ENCODE measurements at places on chromosomes 5 and 9.

- DNase-seq, result no peak
Observed at GRCh38 chr9:137149942-137150616, 11.1 kb downstream of the GRIN1 start.

DNA sequence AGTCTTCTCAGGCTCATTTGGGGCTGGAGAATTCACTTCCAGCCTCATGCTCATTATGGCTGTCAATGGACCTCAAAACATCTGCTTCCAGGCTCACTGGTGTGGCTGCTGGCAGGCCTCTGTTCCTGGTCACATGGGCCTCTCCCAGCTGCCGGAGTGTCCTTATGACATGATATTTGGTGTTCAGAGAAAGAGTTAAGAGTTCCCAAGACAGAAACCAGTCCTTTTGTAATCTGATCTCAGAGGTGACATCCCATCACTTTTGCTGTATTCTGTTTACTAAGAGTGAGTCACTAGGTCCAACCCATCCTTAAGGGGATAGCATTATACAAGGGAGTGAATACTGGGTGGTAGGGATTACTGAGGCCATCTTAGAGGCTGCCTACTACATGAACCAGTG lies 104.6 kb downstream of the CACNA1B start:
- no peak for DNase-seq

DNA sequence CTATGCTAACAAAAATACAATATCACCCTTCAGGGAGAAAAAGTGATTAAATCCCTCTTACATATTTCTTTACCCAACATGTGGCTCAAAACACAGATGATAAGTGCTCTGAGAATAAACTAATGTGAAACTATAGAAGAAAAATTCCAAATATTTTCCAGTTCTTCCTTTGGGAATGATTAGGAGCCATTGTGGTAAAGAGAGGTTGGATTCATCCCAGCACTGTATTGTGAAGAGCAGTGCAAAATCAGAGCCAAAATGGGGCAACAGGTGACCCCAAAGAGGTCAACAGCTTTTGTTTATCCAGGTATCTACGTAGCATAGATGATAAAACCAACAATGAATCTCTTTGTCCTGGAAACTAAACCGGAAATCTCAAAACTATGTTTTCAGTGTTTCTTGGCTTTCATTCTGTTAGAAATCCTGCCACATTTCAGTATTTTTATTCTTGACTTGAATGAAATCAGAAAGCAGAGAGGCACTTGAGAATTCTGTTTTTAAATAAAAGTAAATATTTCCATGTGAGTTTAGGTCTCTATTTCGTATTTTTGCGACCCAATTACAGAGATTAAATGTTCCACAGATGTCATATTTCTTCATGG lies 120.4 kb upstream of the FST start:
- peak; percentile 87 for DNase-seq

GRCh38 chr9:33939924-33940874 lies 108.5 kb downstream of the UBAP2 start:
- DNase-seq, result no peak

- DNase-seq, result no peak
Observed at GRCh38 chr5:159774476-159775031, 141.7 kb upstream of the ADRA1B start.

- DNase-seq, result no peak
Observed at GRCh38 chr9:88990041-88990728, 1.1 kb upstream of the S1PR3 start.

DNA sequence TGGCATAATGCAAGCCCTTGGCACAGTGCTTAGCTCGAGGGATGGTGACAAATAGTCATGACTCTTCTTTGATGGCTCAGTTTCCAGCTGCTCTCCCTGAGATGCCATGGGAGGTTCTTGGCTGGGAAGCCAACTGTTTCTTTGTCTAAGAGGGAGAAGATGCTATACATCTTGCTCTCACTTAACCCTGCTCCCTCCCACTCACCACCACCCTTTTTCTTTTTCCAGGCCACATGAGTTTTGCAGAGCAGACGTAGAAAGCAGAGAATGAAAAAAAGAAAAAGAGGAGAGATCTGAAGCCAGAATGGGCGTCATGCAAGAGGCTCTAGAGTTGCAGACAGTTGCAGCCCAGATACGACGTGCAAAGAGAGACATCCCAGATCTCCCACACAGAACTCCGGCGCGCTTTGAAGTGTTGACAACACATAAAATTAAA lies 160.5 kb downstream of the FGF18 start:
- no peak for DNase-seq

- DNase-seq, result no peak
Observed at GRCh38 chr5:103407402-103407801, 148.8 kb downstream of the MACIR start.

- DNase-seq, result no peak
Observed at GRCh38 chr9:137087409-137087925, 682 bp downstream of the MAN1B1 start.

DNA sequence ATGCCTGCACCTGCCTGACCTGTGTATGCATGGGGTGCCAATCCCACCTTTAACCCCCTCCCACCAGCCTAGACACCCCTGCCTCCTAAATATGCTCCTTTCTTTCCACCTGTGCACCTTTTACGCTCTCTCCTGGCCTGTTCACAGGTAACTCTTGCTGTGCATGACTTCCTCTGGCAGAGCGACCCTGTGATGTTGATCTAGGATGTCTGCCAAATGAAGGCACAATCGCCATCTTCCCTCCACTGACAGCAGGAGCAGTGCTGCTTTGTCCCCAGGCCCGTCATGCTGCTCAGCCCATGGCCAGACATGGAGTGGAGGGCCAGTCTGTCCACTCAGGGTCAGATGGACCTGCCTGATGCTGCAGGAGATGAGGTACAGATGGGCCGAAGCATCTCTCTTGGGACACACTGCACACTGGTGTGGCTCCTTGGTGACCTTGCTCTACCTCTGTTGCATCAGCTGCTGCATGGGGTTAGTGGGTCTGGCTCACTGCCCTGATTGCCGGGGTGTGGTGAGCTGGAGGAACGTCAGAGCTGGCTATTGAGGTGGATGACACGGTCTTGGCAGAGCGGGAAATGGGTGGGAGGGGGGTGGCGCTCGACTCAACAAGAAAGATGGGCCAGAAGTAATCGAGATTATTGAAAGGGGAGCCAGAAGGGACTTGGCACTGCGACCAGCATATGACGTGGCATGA lies 101.7 kb upstream of the PITX1 start:
- peak; percentile 46 for DNase-seq

- DNase-seq, result no peak
Observed at GRCh38 chr9:130663258-130663976, 977 bp upstream of the PRDM12 start.

DNA sequence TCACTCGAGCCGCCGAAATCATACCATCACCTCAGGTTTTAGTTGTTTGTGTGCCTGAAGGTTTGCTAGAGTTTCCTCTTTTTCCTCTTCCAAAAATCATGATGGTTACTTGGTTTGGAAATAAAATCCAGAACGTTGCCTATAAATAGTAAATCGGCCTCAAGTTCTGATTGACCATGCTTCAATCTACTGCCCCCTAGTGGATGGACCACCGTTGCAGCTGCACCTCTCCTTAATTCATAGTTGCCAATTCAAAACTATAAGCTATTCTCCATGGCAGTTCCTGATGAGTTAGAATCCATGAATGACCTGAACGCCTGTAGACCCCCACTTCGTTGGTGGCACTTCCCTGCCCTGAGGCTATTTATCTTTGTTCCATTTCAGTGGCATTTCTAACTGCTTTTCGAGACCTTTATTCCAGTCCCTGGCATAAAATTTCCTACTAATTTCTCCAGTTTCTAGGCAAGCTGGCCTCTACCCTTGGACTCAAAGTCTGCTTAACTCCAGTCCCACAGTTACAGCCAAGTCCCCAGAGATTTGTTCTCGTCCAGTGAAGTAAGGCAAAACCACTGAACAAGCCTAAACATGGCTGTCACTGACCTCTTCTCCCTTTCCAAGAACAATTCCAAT lies 422.6 kb downstream of the EFNA5 start:
- DNase-seq, result peak; percentile 72

- no peak for DNase-seq
Observed at GRCh38 chr9:11011696-11012095, 398.9 kb upstream of the PTPRD start.

- peak; percentile 36 for DNase-seq
Observed at GRCh38 chr5:141816598-141817399, 61.4 kb downstream of the PCDH1 start.

DNA sequence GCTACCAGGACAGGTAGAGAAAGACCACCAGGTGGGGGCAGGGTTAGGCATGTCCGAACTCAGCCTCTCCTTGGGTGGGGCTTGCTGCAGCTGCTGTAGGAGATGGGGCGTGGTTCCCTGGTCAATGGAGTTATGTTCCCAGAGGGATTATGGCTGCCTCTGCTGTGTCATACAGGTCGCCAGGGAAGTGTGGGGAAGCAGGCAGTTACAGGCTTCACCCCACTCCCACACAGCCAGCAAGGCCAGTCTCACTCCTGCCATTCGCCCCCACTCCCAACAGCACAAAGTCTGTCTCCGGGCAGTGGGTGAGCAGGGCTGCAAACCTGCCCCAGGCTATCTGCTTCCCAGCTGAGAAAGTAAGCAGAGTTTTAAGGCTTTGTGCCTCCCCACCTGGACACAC lies 20.0 kb upstream of the CEP72 start:
- DNase-seq, result no peak

DNA sequence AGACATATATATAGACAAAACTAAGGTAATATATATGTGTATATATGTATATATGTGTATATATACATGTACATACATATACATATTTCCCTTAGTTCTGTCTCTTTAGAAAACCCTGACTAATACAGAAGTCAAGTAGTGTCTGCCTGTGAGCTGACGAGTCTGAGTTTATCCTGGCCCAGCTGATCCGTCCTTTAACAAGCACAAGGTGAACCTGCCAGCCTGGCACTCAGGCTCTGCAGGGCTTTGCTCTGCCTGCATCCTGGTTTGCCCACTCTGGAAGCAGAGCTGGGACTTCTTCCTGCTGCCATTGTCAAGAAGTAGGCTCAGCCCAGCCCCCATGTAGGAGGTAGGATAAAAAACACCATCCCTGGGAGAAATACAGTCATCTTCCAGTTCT lies 388.0 kb downstream of the ICE1 start:
- DNase-seq, result no peak

DNA sequence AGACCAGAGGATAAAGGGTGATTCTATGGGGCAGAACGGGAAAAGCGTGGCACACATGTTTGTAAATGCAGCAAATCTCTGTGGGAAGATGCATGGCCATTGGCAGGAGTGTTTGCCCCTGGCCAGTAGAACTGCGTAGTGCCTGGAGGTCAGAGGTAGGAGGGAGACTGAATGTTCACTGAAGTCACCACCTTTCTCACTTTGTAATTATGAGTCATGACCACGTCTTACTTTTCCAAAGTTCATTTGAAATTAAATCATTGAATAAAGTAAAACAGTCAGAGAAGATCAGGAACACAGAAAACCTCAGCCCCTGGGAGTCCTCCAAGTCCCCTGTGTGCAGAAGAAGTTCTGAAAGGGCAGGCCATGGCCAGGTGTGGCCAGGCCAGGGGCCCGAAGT lies 4.6 kb downstream of the PTGES start:
- DNase-seq, result no peak

- no peak for DNase-seq
Observed at GRCh38 chr5:60551829-60552228, 148.1 kb downstream of the DEPDC1B start.

- DNase-seq, result peak; percentile 17
Observed at GRCh38 chr5:16665601-16666000, 48.8 kb upstream of the RETREG1 start.

- DNase-seq, result no peak
Observed at GRCh38 chr9:20729523-20729922, 45.5 kb downstream of the FOCAD start.

- DNase-seq, result peak; percentile 9
Observed at GRCh38 chr5:73336366-73336765, 112.2 kb downstream of the FOXD1 start.

- peak; percentile 26 for DNase-seq
Observed at GRCh38 chr9:107905308-107906020, 415.9 kb upstream of the KLF4 start.

GRCh38 chr5:131272307-131272706 lies 8.5 kb downstream of the CDC42SE2 start:
- no peak for DNase-seq

DNA sequence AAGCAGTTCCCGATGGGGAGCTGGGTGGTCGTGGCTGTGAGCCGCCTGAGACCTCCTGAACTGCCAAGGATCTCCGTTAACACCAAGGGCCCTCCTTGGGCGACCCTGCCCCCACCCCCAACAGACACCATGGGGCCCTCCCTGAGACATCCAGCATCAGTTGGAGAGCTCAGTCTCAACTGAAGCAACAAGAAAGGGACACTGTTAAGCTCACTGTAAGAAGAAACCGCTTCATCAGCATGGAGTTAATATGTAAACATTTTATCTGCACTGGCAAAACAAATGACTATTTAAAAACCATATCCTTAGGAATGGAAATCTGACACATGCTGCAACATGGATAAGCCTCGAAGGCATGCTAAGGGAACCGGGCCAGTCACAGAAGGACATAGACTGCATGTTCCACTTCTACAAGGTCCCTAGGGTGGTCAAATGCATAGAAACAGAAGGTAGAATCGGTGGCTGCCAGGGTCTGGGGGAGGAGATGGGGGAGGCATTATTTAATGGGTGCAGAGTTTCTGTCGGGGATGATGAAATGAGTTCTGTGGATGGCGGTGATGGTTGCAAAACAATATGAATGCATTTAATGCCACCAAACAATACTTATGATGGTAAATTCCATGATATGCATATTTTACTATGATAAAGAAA lies 47.4 kb downstream of the ROR2 start:
- DNase-seq, result no peak

DNA sequence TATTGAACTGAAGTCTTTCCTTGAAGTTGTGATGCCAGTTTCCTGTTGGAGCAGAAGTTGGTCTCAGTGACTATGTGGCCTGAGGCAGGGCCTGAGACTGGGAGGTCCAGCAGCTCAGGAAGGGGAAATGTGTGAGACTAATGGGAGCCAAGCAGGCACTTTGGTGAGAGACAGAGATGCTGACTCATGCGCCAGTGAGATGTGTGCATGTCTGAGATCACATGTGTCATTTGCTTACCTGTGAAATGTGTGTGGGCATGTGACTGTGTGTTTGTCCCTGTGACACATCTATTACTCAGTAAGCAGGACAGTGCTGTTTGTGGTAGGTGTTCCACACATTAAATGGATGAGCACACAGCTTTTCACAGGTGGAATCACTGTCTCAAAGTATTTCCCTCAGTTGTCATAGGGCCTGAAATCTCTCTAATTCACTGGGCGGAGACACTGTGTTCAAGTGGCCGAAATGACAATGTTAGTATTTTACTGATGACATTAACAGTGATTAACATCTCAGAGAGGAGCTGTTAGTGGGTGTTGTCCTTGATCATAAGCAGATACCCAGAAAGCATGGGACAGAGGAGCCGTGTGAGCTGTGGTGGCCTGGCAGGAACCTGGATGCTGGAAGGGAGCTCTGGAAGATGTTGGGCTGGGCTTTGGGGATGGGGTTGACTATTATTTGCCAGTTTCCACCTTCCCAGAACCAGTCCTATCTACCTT lies 7.4 kb downstream of the NPR2 start:
- no peak for DNase-seq

- no peak for DNase-seq
Observed at GRCh38 chr5:94847019-94847418, 228.6 kb downstream of the SLF1 start.

- no peak for DNase-seq
Observed at GRCh38 chr5:5540065-5540464, 117.6 kb downstream of the ICE1 start.
